ENCODE measurements at places on chromosomes 4 and X.

DNA sequence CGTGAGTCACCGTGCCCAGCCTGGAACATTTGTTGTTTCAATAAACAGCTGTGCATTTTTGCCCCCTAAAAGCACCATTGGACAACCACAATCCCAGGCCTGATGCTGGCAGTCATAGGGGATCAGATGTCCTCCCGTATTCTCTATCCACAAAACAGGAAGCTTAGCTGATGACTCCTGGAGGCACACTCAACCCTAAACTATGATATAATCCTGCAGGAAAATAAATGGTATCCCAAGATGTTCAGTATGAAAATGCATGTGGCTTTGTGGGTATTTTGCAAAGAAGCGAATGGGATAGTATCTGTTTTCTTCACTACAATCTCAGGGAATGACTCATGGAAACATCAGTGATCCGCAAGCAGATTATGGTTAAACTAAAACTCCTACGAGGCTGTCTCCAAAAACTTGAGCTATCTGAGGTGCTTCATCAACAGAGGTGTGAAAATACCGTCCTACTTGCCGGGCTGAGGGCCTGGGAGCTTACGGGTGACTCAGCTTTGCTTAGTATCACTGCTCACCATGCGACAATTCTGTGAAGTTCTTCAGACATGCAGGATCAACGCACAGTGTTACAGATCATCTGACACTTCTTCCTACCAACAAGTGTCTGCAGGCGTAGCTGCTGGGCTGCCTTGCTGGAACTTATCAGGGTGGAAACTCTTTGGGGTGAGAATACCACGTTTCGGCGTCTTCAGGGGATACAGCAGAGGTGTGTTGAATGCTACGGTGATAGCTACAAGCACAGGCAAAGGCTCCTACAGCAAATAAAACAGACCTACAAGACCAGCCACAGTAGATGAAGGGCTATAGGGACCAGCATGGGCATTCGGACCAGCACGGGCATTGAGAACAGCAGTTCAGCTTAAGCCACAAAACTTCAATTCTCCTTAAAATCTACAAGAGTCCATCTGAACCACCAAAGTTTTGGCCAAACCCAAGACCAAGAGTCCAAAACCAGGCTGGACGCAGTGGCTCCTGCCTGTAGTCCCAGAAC, 148.5 kb downstream of the DHRSX start:
- no peak for DNase-seq

DNA sequence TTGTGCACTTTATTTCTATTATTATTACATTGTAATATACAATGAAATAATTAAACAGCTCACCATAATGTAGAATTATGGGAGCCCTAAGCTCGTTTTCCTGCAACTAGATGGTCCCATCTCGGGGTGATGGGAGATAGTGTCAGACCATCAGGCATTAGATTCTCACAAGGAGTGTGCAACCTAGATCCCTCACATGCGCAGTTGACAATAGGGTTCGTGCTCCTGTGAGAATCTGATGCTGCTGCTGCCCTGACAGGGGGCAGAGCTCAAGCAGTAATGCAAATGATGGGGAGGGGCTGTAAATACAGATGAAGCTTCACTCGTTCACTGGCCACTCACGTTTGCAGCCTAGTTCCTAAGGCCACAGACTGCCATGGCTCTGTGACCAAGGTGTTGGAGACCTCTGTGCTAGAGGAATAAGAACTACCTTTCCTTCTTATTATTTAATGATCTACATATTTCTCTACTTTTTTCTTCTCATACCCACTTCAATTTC, 492.9 kb upstream of the INTU start:
- no peak for DNase-seq

GRCh38 chrX:7841084-7841805, 1.7 kb upstream of the VCX start:
- no peak for DNase-seq

DNA sequence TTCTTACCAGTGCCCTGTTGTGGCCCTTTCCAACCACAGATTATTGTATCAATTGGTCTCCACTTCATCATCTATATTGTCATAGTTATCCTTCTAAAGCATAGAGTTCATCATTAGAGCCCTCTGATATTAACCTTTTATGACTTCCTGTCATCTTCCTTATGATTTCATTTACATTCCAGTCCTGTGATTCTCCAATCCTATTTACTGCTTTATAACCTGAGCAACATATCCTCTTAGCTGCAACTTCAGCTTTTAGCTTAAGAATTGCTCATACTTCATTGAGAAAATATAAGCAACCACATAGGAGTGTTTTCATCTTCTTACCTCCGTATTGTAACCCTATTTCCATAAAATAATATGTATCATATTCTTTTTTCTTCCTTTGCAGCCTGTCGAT, 252.6 kb upstream of the CENPE start:
- DNase-seq: no peak

- no peak for DNase-seq
Measured at GRCh38 chr4:182212211-182212761, 30.9 kb upstream of the TENM3 start.

GRCh38 chr4:38749336-38749735, 33.5 kb downstream of the TLR10 start:
- DNase-seq: no peak

DNA sequence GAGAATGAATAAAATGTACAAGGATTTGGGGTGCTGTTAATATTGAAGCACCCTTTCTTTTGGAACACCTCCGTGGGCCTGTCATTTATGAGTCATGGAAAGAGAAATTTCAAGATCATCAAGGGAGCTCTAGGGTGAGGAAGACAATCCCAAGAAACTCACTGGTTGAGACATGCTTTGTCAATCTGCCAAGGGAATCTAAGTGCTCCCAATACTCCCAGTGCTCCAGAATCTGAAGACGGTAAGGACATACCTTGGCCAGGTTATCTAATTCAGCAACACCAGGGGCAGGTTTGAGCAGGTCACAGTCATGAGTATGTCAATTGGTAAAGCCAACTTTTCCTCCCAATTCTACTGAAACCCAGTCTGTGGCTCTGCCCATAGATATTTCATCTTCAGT, 556.4 kb upstream of the CPEB2 start:
- no peak for DNase-seq

DNA sequence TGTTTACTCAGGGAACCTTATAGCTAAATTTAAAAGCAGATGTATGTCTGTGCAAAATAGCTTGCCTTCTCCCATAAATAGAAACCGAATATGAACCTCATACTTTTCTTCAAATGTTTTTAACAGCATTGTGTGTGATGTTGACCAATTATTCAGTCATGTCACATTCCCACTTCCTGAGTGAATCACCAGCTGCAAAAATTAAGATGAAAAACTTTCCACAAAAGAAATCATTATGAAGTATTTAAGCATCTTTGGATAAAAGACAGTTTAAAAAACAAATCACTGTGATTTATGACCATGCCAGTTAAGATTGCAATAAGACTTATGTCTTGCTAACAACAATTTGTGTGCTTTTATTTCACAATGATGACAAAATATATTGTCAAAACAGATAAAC, 220.1 kb downstream of the PDGFC start:
- no peak for DNase-seq

DNA sequence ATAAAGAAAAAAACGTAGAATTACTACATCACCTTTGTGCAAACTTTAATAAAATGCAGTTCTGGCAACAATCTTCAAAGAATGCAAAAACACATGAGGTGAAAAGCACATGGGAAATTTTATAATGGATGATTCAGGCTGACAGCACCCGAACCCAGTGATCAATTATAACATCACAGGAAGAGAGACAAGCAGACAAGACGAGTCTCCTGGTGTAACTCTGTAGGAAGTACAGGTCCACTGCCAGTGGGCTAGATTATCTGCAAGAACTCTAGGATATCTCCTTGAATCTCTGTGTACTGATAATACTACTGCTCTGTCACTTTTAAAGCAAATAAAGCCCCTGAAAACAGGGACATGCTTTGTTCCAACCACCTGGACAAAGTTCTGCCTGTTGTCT, 58.9 kb upstream of the NXF3 start:
- no peak for DNase-seq

- no peak for DNase-seq
Measured at GRCh38 chr4:123731035-123731434, 334.4 kb downstream of the SPRY1 start.

DNA sequence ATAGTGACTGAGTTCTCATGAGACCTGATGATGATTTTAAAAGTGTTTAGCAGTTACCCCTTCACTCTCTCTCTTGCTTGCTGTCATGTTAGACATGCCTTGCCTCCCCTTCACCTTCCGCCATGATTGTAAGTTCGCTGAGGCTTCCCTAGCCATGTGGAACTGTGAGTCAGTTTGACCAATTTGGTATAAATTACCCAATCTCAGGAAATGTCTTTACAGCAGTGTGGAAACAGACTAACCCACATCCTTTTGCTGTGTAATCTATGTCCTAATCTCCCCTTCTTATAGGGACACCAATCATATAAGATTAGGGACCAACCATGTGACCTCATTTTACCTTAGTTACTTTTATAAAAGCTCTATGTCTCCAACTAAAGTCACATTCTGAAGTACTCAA, 677.8 kb downstream of the ADGRL3 start:
- no peak for DNase-seq

GRCh38 chr4:74083546-74083945, 15.4 kb downstream of the CXCL2 start:
- no peak for DNase-seq

- DNase-seq: no peak
Measured at GRCh38 chr4:122553432-122553831, 67.4 kb downstream of the IL21 start.

GRCh38 chrX:153885968-153886903, at the start of gene L1CAM:
Gene L1CAM (minus strand): TSS chrX:153886173. CDS start chrX:153875836, 10,337 bp downstream.
- DNase-seq: no peak

GRCh38 chrX:104565791-104566680, at the start of gene IL1RAPL2:
Gene IL1RAPL2 (plus strand): TSS chrX:104566199.
- peak; percentile 43 for DNase-seq

- no peak for DNase-seq
Measured at GRCh38 chrX:131907488-131908314, 115.4 kb upstream of the STK26 start.

DNA sequence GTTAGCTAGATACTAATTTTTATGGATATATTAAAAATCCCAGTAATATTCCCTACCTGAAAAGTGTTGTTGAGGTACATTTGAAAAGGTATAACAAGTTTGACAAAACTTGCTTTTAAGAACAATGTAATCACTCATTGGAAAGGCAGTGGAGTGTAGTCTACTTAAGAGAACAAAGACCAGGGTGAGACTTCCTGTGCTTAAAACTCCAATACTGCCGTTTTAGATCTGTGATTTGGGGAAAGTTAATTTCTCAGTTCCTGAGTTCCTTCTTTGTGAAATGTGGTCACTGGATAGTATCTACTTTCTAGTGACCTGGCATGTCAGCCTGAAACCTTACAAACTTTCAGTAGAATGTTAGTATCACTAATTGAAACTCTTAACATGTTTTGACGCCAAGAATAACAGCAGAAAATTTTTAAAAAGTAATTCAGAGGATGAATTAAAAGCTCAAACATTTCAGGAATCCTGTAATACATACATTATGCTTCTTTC, 56.8 kb downstream of the PCDH7 start:
- DNase-seq: no peak

GRCh38 chrX:9576059-9576458, 111.2 kb downstream of the TBL1X start:
- DNase-seq: no peak

DNA sequence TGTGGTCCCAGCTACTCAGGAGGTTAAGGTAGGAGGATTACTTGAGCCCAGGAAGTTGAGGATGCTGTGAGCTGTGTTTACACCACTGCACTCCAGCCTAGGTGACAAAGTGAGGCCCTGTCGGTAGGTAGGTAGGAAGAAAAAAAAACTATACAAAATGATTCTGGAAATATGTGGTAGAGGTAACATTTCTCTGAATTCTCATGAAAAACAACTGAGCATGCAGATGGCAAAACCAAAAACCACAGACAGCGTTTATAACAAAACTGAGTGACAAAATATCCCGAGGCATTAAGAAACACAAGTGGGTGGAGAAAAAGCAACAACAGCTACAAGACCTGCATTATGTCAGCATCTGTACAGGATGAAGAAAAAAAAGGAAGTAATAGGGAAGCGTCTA, 211.7 kb downstream of the DLG3 start:
- DNase-seq: no peak

- DNase-seq: no peak
Measured at GRCh38 chr4:7007142-7007907, 35.8 kb upstream of the TADA2B start.

DNA sequence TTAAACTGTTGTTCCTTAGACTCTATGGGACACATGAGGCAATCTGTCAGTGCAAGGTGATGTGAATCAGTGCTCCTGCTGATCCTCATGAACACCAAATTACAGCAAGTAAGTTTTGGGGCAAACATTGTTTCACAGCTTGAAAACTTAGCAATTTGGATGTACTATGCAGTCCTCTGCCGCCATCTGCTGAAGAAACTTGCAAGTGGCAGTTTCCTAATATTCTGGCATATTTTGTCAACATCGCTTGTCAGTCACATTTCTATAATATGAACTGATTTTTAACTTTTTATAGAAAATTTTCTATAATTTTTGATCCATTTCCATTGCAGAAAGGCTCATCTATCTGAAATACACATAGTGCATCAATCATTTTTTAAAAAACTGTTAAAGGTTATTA, 56.3 kb downstream of the ZAR1 start:
- DNase-seq: no peak

DNA sequence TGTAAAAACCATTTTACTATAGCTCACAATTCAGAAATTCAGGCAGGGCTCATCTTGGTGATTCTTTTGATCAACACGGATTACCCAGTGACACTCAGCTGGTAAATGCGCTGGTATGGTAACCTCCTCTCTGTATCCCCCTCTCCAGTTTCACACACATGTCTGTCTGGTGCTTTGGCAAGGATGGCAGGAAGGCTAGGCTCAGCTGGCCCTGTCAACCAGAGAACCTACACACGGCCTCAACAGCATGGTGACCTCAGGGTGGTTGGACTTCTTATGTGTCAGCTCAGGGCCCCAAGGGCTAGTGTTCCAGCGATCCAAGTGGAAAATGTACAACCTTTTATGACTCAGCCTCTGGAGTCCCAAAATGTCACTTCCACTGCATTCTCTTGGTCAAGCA, 55.7 kb upstream of the EOLA2 start:
- DNase-seq: no peak

DNA sequence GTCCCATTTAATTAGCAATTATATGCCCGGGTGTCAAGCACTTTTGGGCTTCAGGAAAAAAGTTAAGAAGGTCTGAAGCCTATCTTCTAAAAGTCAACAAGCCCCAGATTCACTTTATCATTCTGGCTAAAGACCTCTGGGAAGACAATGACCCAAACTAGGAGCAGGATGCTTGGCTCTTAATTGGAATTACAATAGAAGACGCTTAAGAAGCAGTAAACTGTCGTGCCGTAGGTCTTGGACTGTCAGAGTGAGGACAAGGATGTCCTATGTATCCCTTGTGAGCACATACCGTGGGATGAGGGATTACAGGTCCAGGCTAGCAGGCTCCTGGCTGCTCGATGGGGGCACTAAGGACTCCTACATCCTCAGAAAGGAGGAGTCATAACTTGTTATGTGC, 3.2 kb upstream of the ARHGAP36 start:
- no peak for DNase-seq

- peak; percentile 17 for DNase-seq
Measured at GRCh38 chrX:103817502-103817901, 14.6 kb downstream of the RAB9B start.

- no peak for DNase-seq
Measured at GRCh38 chr4:70712604-70713452, 8.9 kb upstream of the RUFY3 start.

All from GM13976 (cell line).